ENCODE measurements at places on chromosomes 6 and 20. TPM values are rescaled to one million over a fixed set of nuclear protein-coding genes. Genes with fewer than 3 reads are reported as not detected.

Gene TFAP2A
- 2.1 TPM for total RNA-seq

GRCh38 chr6:153787341-153787606 lies 251.8 kb upstream of the OPRM1 start:
- DNase-seq, result no peak

DNA sequence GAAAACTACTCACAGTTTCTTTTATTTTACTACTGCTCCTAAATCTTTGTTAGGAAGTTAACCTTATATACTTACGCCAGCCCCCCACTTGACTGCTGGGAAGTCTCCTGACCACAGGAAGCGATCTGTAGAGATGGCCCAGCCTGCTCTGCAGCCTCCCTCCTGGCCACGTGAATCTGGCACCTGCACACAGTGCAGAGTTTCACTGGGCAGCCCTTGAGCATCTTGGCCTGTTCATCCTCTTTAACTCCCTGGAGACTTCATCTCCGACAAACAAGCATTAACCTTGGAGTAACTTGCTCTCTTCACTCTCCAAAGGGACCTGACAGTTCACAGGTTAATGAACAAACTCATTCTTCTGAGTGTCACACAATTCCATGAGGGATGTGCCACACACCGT lies 294.1 kb downstream of the BTBD9 start:
- DNase-seq, result no peak

DNA sequence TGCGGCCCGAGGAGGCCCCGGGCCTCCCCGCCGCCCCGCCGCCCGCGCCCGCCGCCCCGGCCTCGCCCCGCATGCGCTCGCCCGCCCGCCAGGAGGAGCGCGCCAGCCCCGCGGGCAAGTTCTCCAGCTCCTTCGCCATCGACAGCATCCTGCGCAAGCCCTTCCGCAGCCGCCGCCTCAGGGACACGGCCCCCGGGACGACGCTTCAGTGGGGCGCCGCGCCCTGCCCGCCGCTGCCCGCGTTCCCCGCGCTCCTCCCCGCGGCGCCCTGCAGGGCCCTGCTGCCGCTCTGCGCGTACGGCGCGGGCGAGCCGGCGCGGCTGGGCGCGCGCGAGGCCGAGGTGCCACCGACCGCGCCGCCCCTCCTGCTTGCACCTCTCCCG lies 1.5 kb downstream of the FOXQ1 start:
- DNase-seq, result no peak

DNA sequence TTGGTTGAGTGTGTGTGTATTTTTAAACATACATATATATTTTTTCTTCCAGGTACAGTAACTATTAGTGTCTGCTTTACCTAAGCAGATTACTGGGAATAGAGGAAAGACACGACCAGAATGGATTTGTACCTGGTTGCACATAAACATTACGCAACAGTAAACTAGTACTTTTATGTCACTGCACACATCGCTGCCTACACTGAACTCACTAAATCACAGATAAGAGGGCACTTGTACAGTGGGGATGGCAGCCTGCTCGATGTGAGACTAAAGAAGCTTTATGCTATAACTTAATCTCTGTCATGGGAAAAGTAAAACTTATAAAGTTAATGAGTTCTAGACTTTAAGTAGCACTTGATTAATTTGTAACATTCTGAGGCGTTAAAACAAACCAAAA lies 89.5 kb upstream of the SIM1 start:
- DNase-seq, result no peak

Gene NINL
- total RNA-seq, result 7.9 TPM
